ENCODE measurements at places on chromosomes 12 and 14.
A peak's percentile ranks its signal among the peaks of the same experiment; 100 is the strongest.

DNA sequence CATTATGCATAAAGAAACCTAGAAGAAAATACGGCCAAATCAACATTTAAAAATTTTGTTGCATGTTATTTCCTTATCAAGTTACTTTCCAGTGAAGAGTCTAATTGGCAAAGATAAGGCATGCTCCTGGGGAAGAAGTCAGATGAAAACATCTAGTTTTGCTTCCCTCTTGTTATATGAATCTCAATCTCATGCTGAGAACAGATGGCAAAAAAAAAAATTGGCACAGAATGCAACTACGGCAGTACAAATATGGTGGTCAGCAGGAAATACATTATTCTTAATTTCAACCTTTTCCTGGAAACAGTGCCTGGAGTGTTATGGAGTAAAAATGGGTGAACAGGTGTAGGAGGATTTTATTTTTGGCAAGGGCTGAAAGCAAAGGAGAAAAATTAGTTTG is 32.8 kb downstream of the HECTD4 start:
- DNase-seq: peak; percentile 8

DNA sequence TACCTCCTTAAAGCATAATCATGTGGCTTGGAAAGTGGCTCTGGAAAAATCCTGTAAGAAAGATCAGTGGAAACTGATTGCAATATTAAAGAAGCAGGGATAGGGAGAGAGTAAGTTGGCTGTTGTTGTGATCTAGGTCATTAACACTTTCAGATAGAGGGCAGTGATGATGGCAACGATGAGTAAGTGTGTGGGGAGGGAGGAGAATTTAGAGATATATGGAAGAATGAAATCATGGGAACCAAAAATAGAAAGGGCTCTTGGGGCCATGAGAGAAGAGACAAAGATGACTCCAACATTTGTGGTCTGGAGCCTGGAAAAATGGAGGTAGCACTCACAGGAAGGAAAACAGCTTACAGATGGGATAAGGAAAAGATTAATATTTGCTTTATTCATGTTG is 23.3 kb downstream of the SNRPF start:
- peak; percentile 60 for DNase-seq

DNA sequence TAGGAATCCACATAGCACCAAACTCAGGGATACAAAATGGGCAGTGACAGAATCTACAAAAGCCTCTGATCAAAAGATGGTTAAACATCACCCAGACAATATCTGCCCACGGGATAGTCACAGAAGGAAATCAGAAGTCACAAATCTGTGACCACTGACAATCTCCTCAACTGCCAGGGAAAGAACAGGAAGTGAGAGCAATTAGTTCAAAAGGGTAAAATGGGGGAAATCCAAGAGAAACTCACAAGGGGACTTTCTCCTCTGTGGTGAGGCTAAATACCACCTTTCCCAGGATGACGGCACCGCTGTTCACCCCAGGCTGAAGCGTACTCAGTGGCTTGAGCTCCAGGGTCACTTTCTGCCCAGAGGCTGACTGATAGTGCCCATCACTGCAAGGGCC is 10.7 kb downstream of the TTC5 start:
- no peak for DNase-seq

DNA sequence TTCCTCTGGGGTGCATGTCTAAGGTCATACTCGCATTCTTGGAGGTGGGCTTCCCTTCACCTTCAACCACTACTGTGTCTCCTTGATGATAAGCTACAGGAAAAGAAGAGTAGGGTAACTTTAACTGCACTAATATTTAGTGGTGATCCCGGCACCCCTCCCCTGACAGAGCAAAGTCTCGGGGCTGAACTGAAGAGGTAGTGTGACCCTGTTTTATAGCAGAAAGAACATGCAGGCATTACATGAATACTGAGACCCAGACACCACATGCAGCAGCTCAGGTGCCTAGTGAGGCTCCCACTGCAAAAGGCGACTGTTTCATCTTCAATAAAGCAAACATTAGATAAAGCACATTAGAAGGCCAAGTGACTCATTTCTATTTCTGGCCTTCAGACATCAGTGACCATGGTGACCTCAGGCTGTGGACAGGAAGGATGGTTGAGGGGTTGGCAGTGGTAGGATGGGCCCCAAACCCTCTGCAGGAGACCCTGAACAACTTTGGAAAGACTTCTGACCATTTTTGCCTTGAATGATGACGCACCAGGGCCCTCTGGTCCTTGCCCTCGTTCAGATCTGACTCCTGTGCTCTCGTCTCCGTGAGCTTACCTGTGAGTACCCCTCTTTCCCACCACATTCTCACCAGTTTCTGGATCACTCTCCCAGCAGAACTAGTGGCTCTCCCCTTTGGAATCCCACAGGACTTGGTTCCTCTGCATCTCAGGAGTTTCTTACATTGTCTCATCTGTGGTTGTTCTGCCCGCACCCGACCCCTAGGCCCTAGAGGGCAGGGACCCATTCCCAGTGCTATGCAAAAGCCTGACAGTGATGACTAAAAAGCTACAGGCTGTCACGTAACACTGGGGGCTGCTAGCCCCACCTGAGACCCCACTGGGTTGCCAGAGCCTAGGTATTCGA is 23.8 kb upstream of the JPH4 start:
- DNase-seq: no peak
